Placental pericyte (primary cell): ENCODE measurements at places on chromosomes 1 and 21. TPM values are rescaled to one million over a fixed set of nuclear protein-coding genes. Genes with fewer than 3 reads are reported as not detected.

The TSPEAR gene
- not detected in 2 replicates for total RNA-seq

The ASTN1 gene
- not detected in 2 replicates for total RNA-seq

The FCMR gene
- 4.3 and 7.7 TPM in 2 replicates for total RNA-seq

The FAM110D gene
- not detected in 2 replicates for total RNA-seq

The PDZK1IP1 gene
- not detected in 2 replicates for total RNA-seq

The CATSPERE gene
- total RNA-seq, result 0.66 and 1.3 TPM in 2 replicates

The NTMT2 gene
- not detected in 2 replicates for total RNA-seq

The BACH1 gene
- 167 and 274 TPM in 2 replicates for total RNA-seq

The RBM34 gene
- 32.5 and 65.9 TPM in 2 replicates for total RNA-seq

The KRTAP6-3 gene
- not detected in 2 replicates for total RNA-seq

The AJAP1 gene
- total RNA-seq, result 1.3 TPM in 2 replicates

The GADD45A gene
- total RNA-seq, result 35.9 and 110 TPM in 2 replicates

The PLA2G2D gene
- not detected in 2 replicates for total RNA-seq

The MNDA gene
- not detected in 2 replicates for total RNA-seq

The MIXL1 gene
- 0.44 TPM in 1 of 2 replicates, not detected in the other for total RNA-seq

The TMEM269 gene
- under 0.01 TPM in 1 of 2 replicates, not detected in the other for total RNA-seq

The KCNJ15 gene
- 1.8 and 6.0 TPM in 2 replicates for total RNA-seq

The CFAP45 gene
- total RNA-seq, result 0.44 and 1.3 TPM in 2 replicates

The SFN gene
- total RNA-seq, result 0.44 and 1.0 TPM in 2 replicates

The MAEL gene
- total RNA-seq, result 33.9 and 79.9 TPM in 2 replicates

The EFNA3 gene
- total RNA-seq, result 0.43 and 0.66 TPM in 2 replicates

The SLC35E2B gene
- 41.1 and 51.4 TPM in 2 replicates for total RNA-seq

The FCAMR gene
- not detected in 2 replicates for total RNA-seq

The PITHD1 gene
- 22.3 and 36.8 TPM in 2 replicates for total RNA-seq

The TRABD2B gene
- total RNA-seq, result not detected in 2 replicates

The CD34 gene
- 0.14 TPM in 1 of 2 replicates, not detected in the other for total RNA-seq

The S100A16 gene
- total RNA-seq, result 83.8 and 558 TPM in 2 replicates

The CFAP107 gene
- not detected in 2 replicates for total RNA-seq

The DIRAS3 gene
- 5.7 and 30.4 TPM in 2 replicates for total RNA-seq

The PLA2G2C gene
- total RNA-seq, result not detected in 2 replicates

The SMG5 gene
- total RNA-seq, result 66.7 and 80.2 TPM in 2 replicates

The GBP2 gene
- total RNA-seq, result 8.7 and 39.8 TPM in 2 replicates

The IVL gene
- 0.14 TPM in 1 of 2 replicates, not detected in the other for total RNA-seq

The TCP10L gene
- total RNA-seq, result not detected in 2 replicates

The CHI3L1 gene
- 44.8 and 896 TPM in 2 replicates for total RNA-seq

The CCDC185 gene
- total RNA-seq, result not detected in 2 replicates

The BCAR3 gene
- total RNA-seq, result 41.6 and 82.3 TPM in 2 replicates

The INAVA gene
- 0.14 and 0.44 TPM in 2 replicates for total RNA-seq

The FOXD3 gene
- total RNA-seq, result not detected in 2 replicates

The OR14K1 gene
- not detected in 2 replicates for total RNA-seq

The TRIM67 gene
- total RNA-seq, result not detected in 2 replicates

The APP gene
- total RNA-seq, result 364 and 1,116 TPM in 2 replicates

The SPRR5 gene
- total RNA-seq, result not detected in 2 replicates

The ZNF695 gene
- total RNA-seq, result 0.44 and 5.0 TPM in 2 replicates

The OR2L2 gene
- not detected in 2 replicates for total RNA-seq

The GBP7 gene
- not detected in 2 replicates for total RNA-seq

The TFF2 gene
- total RNA-seq, result not detected in 2 replicates
